ENCODE measurements at places on chromosomes 1 and 21.

DNA sequence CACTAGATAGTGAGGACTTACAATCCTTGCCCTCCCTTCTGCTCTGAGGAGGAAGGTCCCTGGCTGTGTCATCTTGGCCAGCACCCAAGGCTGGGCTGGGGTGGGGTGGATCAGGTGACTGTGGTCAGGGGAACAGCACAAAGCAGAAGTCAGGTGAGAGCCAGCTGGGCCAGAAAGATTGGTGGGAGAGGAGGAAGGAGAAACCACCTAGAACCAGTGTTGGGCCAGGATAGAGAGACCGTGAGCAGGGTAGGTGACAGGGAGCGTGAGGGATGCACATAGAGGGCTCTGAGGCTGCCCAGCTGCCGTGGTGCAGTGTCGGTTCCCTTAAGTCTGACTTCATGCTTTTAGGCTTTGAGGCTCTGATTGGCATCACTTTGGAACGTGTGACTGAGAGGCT lies 22.7 kb downstream of the NCF2 start:
- no peak for DNase-seq

DNA sequence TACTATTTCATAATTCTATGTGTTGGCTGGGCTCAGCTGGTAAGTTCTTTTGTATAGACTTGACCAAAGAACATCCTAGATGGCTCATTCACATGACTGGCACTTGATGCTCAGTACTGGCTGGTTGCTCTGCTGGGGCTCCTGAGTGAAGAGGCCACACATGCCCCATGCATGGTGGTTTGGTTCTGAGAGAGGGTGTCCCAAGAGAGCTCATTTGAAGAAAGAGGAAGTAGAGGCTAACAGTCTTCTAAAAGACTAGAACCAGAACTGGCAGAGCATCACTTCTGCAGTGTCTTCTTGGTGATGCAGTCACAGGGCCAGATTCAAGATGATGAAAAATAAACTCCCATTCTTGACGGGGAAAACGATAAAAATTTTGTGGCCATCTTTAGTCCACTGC lies 5.2 kb upstream of the BACH1 start:
- no peak for DNase-seq

DNA sequence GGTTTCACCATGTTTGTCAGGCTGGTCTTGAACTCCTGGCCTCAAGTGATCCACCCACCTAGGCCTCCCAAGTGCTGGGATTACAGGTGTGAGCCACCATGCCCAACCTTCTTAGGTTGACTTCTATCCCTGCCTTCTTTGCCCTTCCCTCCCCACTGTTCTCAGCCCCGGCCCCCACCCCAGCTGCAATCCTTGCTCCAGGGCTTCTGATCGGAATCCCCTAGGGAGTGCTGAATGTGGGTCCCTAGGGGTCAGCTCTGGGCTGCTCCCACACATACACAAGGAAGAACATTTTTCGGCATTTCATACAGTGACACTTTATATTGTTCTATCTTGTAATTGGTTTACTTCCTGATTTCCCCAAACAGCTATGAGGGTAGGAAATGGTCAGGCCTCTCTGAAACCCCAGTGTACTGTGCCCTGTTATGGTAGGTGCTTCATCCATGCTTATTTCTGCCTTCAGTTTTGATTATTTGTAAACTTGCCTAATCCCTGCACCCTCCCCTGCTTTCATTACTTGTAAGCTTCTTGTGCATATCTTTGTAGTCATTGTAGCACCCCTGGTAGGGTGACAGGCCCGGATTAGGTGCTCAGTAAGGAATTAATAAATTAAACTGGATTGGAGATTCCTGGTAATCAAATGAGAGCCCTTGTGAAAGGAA lies 5.8 kb upstream of the SRP9 start:
- no peak for DNase-seq

GRCh38 chr1:67939186-67939743 lies 106.0 kb upstream of the GNG12 start:
- no peak for DNase-seq

- no peak for DNase-seq
Observed at GRCh38 chr1:197471248-197471985, 203.4 kb downstream of the CRB1 start.

- no peak for DNase-seq
Observed at GRCh38 chr1:145778146-145778540, 45.8 kb downstream of the RNF115 start.

Data from activated CD8-positive, alpha-beta memory T cell treated with anti-CD3 and anti-CD28 coated beads for 4 hours (primary cell).